ENCODE measurements at places on chromosomes 5 and 9.

GRCh38 chr9:131361202-131361833 lies 32.6 kb upstream of the PRRC2B start:
- no peak for DNase-seq

DNA sequence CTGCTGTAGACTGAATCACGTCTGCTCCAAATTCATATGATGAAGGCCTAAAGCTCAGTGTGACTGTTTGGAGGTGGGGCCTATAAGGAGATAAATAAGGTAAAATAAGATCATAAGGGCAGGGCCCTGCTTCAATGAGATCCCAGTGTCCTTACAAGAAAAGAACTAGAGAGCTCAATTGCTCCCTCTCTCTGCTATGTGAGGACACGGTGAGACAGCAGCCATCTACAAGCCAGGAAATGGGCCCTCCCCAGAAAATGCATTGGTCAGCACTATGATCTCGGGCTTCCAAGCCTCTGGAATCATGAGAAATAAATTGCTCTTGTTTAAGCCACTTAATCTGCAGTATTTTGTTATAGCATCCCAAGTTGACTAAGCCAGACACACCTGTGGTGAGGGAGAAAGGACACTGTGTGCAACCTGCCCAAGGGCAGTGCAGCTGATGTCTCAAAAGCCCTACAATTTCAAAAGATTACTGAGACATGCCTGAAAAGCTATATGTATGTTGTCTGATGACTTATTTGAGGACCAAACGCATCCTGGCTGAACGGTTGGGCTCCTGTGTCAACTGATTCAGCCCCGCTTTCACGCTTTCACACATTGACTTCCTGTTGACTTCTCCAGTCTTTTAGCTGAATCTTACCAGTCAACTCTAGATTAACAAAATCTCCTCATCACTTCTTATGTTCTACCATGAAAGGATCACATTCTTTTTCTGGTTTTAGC lies 13.2 kb downstream of the GZMK start:
- DNase-seq, result no peak

GRCh38 chr9:137355761-137356365 lies 53.8 kb upstream of the NRARP start:
- no peak for DNase-seq

GRCh38 chr9:13847270-13847669 lies 466.7 kb downstream of the NFIB start:
- DNase-seq, result no peak

- DNase-seq, result no peak
Observed at GRCh38 chr5:132277971-132278853, 16.0 kb upstream of the SLC22A4 start.

DNA sequence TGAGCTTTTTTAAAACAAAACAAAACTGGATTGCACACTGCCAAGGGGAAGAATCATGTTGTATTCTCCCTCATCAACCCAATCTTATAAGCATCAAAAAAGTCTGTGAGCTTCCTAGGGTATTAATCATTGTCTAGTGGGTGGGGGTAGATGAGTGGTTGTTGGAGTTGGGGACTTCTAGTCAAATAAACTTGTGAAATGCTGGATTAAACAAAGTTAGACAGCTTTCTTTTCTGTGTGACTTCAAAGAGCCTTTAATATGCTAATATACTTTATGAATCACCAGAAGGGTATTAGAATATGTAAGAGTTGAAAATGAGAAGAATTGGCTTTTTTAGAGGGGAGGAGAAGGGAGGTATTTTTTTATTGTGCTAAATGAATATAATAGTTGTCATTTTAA lies 87.7 kb downstream of the GALNT10 start:
- no peak for DNase-seq

GRCh38 chr9:118414676-118415075 lies 710.5 kb downstream of the TLR4 start:
- DNase-seq, result no peak

DNA sequence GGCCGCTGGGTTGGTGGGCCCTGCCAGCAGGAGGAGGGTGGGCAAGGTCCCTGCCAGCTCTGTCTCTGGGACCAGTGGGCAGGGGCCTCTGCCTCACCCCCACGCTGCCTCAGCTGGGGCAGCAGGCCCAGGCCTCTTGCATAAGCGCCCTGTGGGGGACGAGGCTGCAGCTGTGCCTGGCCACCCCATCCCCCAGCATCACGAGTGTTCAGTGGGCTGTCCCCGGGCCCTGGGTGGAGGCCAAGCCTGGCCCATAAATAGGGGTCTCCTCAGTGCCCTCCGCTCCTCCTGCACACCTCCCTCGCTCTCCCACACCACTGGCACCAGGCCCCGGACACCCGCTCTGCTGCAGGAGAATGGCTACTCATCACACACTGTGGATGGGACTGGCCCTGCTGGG lies at the start of gene PTGDS:
Gene PTGDS, plus strand, starts transcription at position 282 of the 400 bp plus-strand sequence. Its CDS starts 75 bp downstream, at position 357.
- no peak for DNase-seq

GRCh38 chr9:110820381-110820780 lies 151.8 kb downstream of the MUSK start:
- DNase-seq, result no peak

GRCh38 chr9:18185196-18185595 lies 288.8 kb upstream of the ADAMTSL1 start:
- DNase-seq, result no peak

- DNase-seq, result no peak
Observed at GRCh38 chr9:117134826-117135500, 279.9 kb downstream of the ASTN2 start.

DNA sequence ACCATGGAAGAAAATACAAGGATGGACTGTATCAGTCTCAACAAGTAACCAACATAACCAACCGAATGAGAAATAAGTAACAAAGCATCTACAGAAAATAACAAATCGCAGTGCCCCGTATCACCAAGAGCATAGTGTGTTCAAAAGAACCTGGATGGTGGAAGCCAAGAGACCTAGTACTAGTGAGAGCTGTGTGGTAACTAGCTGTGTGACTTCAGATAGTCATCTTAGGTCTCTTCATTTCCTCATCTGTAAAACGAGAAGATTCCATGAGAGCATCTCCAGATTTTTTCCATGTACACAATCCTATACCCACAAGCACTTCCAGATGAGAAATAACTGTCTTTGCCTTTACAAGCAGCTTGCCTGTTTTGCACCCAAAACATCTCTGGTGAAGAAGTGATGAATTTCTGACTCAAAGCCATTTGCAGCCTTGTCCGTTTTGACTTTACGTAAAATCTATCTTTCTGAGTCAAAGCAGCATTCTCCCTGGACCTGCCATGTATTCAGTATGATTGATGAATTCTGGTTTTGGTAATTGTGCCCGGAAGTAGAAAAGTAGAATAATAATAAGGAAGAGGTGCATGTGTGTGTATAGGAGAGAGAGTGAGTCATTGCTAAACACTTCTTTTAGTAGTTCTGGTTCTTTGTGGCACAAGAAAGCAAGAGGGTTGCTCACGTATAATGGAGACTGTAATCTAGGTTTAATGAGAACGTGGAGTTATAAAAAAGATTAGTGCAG lies 41.0 kb downstream of the AOPEP start:
- no peak for DNase-seq

DNA sequence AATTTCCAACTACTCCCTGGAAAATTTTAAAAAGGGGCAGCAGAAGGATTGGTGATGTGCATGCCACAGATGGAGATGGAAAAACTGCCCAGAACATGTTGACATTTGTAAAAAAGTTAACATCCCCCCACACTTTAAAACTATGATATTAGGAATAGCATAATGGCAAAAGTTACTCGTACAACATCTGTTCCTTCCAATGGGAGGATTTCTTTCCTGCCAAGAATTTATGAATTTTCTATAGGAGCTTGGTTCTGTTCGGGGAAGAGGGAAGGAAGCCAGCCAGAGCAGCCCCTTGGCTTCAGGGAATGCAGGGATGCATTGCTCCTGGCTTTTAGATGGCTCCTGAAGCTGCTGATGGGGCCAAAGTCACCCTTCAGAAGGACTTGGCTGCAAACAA lies 22.7 kb downstream of the KLF4 start:
- DNase-seq, result no peak

GRCh38 chr9:98995059-98995671 lies 51.5 kb downstream of the COL15A1 start:
- DNase-seq, result no peak

GRCh38 chr9:90659650-90660364 lies 17.2 kb upstream of the DIRAS2 start:
- no peak for DNase-seq

DNA sequence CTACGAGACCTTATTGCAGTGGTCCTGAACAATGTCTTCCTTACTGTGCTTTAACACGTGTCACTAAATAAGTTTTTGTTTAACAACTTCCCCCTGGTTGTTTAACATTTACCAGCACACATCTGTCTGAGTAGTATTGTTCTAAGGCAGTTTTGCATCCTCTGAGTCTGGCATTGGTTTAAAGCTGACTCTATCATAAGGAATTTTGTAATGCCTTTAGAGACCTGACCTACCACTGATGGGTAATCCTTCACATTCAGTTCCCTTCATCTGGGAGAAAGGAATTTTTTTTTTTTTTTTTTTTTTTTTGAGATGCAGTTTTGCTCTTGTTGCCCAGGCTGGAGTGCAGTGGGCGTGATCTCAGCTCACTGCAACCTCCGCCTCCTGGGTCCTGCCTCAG lies 20.0 kb upstream of the PCAT7 start:
- DNase-seq, result no peak

DNA sequence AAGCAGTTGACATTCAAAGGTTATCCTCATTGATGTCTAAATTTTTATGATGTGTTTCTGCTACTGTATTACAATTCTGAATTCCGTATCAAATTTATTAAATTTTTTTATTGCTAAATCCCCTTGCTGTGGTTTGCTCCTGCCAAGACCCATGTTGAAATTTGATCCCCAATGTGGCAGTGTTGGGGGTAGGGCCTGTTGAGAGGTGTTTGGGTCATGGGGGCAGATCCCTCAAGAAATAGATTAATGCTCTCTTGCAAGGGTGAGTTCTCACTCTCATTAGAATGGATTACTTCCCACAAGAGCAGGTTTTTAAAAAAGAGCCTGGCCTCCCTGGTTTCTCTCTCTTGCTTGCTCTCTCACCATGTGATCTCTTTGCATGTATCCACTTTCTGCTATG lies 434.5 kb upstream of the POU5F2 start:
- no peak for DNase-seq

- DNase-seq, result no peak
Observed at GRCh38 chr9:133904346-133905090, 87.6 kb downstream of the VAV2 start.

- no peak for DNase-seq
Observed at GRCh38 chr5:173496129-173496882, 120.1 kb downstream of the BOD1 start.

GRCh38 chr5:179318221-179318955 lies 26.9 kb downstream of the ADAMTS2 start:
- peak; percentile 82 for DNase-seq

DNA sequence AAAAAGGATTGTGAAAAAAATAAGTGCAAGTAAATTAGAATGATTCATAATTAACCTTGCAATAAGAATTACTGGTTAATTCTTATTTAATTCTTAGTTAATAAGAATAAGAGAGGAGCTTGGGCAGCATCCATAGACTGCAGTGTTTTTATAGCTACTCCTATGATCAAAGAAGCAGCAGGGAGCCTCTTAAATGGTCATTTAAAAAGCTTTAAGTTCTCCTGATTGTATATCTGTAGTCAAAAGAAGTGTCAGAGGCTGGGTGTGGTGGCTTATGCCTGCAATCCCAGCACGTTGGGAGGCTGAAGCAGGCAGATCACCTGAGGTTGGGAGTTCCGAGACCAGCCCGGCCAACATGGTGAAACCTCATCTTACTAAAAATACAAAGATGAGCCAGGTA lies 14.4 kb downstream of the ACER2 start:
- DNase-seq, result no peak

DNA sequence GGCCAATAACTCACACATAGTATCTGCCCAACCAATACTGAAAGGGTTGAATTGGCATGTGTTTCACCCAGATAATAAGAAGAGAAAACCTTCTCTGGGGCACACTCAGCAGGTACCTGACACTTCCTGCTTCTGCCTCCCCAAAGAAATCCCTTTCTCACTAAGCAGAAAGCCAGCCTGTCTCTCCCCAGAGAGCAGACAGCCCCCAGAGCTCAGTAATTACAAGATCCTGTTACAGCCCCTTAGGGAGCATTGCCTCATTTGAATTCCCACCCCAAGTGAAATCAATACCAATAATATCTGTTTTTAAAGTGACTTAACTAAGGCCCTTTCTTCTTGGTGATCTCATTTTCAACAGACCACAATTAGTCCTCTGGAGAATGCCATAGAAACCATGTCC lies 38.5 kb upstream of the FOXI1 start:
- no peak for DNase-seq

DNA sequence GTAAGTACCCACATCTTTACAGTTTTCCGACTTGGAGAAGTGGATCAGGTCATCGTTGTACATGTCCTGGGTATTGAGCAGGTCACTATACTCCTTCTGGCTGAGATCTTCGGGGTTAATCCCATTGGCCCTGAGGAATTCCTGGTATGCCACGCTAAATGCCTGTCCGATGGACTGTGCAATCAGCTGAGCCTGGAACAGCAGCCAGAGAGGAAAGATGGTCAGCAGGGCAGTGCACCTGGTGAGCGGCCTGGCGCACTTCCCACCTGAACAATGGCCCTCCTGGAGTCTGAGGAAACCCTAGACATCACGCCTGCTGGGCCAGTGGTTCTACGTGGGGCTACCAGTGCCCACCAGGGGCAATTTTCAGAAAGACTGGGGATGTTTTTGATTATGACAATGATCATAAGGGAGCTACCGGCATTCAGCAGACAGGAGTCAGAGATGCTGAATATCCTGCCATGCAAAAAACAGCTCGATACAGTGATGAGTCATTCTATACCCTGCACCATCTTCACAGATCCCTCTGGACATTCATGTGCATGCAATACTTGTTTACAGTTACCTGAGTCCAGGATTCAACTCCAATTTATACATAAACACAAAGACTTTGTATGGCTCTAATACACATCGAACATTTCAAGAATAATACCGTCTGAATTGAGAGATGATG lies 127.2 kb downstream of the ENTREP1 start:
- DNase-seq, result no peak

GRCh38 chr9:131500939-131501541 lies 1.7 kb upstream of the POMT1 start:
- DNase-seq, result no peak

DNA sequence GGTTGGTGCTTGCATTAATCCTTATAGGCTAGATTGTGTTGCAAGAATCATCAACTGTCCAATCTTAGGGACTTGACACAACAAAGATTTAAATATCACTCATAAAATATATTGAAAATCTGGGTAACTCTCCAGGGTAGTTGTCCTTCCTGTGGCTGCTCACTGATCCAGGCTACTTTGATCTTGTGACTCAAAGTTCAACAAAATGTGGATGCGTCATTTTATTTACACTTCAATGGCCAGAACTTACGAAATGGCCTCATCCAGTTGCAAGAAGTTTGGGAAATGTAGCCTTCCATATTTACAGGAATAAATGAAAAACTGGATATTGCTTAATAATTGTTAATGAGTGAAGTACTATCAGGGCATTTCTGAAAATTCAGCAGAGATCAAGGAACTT lies 235.5 kb upstream of the ACTBL2 start:
- DNase-seq, result no peak

DNA sequence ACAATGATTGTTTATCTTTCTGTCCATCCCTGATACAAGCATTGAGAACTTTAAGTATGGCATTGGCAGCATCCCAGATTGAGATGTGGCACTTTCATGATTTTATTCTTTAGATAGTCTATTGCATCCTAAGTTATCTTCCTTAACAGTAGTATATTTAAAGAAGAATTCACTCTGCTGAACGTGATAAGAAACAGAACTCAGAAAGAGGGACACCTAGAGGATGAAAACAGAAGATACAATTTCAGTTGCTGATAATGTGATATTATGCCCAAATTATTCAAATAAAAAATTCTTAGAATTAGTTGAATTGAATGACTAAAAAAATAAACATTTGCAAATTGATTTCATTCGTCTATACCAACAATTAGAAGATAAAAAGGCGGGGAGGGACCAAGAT lies 218.1 kb upstream of the DMRTA1 start:
- no peak for DNase-seq
